NCI-H2081 (cell line): ENCODE measurements at places on chromosomes 12 and 14.

DNA sequence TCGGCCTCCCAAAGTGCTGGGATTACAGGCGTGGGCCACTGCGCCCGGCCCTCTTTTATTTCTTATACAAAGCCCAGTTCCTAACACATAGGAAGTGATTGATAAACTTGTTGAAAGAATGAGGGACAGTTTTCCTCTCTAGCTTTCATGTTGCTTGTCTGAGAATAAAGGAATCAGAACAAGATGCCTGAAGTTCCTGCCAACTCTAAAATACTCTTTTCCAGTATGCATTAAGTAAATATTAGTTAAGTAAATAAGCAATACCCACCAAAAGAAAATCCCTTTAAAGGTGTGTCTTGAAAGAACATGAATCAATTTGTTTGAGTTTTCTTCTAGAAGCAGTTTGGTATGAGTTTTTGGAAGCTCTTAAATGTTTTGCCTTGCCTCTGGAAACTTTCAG, 24.4 kb upstream of the CD27 start:
- DNase-seq = no peak

DNA sequence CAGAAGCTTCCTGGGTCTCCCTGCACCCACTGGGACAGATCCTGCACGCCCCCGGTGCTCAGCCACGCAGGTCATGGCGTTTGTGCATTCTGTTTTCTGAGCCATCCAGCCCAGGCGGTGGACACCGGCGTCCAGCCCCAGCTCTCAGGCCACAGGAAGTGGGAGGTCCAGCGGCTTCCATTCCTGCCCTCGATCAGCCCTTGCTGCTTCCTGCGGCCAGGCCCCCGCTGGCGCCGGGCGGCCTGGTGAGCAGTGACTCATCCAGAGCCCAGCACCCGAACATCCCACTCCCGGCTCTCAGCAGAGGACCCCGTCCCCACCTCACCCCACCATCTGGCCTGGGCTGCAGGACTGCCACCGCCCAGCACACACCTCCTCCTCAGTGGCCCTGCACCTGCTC, 18.0 kb upstream of the NUDT14 start:
- DNase-seq = no peak

- no peak for DNase-seq
Observed at GRCh38 chr12:75969768-75970167, 61.8 kb downstream of the PHLDA1 start.

GRCh38 chr14:79028281-79028680, 858.1 kb downstream of the NRXN3 start:
- DNase-seq = no peak

- DNase-seq = no peak
Observed at GRCh38 chr14:97788364-97788763, 991.2 kb downstream of the VRK1 start.

- no peak for DNase-seq
Observed at GRCh38 chr12:124784871-124785572, 78.6 kb downstream of the SCARB1 start.

- no peak for DNase-seq
Observed at GRCh38 chr12:92213166-92213565, 67.5 kb upstream of the BTG1 start.

GRCh38 chr12:38392554-38393144, 76.1 kb downstream of the ALG10B start:
- no peak for DNase-seq

- no peak for DNase-seq
Observed at GRCh38 chr14:60008042-60008441, 83.7 kb upstream of the PCNX4 start.

GRCh38 chr12:16282978-16283377, 5.5 kb upstream of the SLC15A5 start:
- no peak for DNase-seq
